ENCODE measurements at places on chromosomes 3 and 15.

- no peak for DNase-seq
Measured at GRCh38 chr3:197878427-197878826, 71.6 kb upstream of the RPL35A start.

DNA sequence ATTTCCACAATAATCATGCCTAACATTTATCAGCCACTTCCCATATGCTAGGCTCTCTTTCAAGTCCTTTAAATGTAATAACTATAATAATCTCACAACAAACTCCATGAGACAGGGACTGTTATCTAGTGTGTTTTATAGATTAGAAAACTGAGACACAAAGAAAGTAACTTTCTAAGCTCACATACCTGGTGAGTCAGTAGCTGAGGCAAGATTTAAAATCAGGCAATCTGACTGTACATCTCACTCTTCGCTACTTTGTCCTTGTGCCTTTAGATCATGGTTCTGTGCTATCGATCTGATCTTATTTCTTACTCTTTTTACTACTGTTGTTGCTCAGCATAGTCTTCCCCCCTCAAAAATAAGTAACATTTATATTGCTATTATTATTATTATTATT is 295.5 kb downstream of the LPP start:
- no peak for DNase-seq

GRCh38 chr15:73081321-73081958 is 29.2 kb downstream of the NEO1 start:
- no peak for DNase-seq

DNA sequence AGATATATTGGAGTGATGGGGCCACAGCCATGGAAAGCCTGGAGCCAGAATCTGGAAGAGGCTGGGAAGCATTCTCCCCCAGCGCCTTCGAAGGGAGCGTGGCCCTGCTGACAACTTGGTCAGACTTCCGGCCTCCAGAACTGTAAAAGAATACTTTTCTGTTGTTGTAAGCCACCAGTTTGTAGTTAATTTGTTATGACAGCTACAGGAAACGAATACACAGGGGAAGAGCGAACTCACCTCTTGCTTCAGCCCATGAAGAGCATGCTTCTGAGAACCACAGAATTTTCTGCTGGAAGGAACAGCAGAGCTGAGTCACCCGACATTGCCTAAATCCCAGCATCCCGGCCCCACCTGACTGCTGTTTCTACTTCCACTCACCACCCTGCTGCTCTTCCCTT is 501.7 kb downstream of the SHQ1 start:
- DNase-seq: peak; percentile 41

GRCh38 chr15:77168616-77169015 is 97.7 kb upstream of the TSPAN3 start:
- no peak for DNase-seq

- DNase-seq: no peak
Measured at GRCh38 chr3:64856977-64857516, 169.2 kb upstream of the ADAMTS9 start.

DNA sequence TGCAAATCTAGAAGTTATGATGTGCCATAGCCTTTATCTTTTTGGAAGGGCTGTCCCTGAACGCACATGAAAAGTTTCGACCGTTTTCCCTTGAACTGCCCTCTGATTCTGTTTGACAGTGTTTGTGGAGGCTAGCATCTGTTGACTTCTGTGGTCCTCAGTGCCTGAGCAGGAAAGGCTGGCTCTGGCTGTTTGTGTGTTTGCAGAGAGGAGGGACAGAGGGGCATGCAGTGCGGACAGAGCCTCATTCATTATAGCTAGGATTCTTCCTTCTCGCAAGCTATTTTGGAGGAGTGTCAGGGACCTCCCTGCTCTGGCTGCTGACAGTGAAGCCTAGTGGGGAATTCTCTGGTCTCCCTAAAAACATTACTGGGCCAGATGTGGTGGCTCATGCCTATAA is 64.5 kb downstream of the CDAN1 start:
- DNase-seq: no peak

GRCh38 chr3:156610154-156610553 is 55.2 kb upstream of the SSR3 start:
- no peak for DNase-seq

DNA sequence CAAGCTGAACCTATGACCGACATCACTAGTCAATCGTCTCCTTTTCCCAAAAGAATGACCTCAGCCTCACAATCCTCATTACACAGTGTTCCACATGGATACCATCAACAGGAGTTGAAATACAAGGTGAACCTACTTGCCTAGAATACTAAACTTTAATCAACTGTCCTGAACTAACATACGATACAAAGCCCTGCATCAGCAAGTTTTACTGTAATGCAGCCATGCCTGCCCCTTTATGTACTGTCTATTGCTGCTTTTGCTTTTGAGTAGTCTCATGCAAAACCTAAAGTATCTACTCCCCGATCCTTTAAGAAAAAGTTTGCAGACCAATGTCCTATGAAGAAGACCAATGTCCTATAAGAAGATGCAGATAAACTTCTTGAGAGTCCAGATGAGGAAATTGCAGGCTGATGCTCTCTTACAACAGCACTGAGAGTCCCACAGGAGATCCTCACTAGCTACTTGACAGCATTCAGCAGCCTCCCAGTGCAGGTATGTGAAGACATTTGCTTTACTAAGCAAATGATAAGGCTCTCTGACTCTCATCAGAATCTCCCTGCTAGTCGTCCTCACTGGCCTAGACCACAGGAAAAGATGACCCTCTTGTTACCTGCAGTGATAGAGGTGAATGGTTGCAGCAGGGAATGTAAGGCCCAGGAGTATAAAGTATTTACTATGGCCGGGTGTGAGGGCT is 23.6 kb downstream of the SUCLG2 start:
- DNase-seq: no peak

DNA sequence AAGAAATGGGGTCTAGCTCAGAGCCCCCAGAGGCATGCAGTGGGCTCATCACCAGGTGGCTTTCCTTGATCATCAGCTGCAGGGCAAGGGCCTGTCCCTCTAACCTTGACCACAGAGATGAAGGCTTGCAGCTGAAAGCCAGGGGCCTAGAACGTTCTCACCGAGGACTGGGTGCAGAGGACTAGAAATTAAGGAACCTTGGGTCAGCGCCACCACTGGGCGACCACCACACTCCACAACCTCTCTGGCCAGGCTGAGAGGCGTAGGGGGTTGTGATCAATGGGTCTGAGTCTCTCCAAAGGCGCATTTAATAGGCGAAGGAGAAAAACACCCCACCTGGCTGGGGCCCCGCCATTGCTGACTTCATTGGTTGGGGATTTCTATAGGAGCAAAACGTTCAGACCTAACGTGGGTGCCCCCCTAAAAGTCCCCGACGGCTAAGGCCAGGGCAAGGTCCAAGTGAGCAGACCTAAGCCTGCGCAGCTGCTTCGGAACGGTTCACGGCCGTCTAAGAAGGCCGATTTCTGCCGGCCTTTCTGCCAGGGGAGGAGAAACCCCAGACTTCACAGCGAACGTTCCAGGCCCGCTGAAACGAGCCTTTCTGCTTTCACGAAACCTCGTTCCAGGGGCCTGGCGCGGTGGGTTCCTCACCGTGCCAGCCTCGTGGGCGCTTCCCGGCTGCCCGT is 915 bp downstream of the BCL2L10 start:
- no peak for DNase-seq

GRCh38 chr3:155604967-155605366 is 139.9 kb downstream of the PLCH1 start:
- DNase-seq: no peak

DNA sequence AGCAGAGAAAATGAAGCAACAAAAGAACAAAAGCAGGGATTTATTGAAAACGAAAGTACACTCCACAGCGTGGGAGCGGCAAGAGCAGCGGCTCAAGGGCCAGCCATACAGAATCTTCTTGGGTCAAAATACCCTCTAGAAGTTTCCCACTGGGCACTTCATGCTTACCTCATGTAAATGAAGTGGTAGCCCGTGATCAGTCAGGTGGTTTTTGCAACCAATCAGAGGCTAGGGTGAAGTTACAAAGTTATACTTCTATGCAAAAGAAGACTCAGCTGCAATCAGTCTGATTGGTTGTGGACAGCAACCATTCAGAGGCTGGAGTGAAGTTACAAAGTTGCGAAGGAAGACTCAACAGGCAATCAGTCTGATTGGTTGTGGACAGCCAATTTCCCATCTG is 37.8 kb upstream of the TRH start:
- no peak for DNase-seq

- no peak for DNase-seq
Measured at GRCh38 chr3:37093481-37093880, 80.9 kb downstream of the LRRFIP2 start.

- no peak for DNase-seq
Measured at GRCh38 chr3:28252001-28252431, 10.6 kb downstream of the CMC1 start.

GRCh38 chr15:58543664-58544335 is 112.0 kb downstream of the LIPC start:
- DNase-seq: no peak

DNA sequence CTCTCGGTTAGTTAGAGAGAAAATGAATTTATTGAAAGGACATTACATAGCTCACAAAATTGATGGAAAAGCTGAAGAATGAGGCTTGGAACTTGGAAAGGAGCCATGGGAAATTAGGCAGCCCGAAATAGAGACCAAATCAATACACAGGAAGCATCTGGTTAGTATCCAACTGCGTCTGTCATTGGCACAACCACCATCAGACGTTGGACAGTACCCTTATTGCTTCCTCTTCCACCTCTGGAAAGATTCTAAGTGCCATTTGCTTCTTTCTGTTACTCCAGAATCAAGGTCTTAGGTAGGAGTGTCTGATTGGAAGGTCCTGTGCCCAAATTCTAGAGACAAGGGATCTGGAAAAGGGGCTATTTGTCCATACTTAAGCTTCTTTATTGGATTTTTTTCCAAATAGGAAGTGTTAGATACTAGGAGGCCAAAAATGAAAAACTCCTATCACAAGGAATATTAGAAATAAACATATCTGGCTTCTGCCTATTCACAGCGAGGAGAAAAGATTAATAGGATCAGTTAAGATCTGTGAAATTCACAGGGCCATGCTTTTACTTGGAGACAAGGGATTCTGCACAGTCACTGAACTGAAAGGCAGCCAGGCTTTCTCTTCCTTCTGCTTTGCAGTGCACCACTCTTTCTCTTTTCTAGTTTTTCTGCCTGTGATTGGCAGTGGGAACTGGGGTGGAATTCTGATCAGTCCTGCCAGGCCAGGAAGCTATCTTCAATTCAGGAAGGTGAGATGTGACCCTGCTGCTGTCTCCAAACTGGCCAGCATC is 10.7 kb upstream of the HACD2 start:
- no peak for DNase-seq

GRCh38 chr3:164231718-164232117 is 846.6 kb downstream of the SI start:
- no peak for DNase-seq

- DNase-seq: no peak
Measured at GRCh38 chr3:70832834-70833205, 520.4 kb upstream of the MDFIC2 start.

DNA sequence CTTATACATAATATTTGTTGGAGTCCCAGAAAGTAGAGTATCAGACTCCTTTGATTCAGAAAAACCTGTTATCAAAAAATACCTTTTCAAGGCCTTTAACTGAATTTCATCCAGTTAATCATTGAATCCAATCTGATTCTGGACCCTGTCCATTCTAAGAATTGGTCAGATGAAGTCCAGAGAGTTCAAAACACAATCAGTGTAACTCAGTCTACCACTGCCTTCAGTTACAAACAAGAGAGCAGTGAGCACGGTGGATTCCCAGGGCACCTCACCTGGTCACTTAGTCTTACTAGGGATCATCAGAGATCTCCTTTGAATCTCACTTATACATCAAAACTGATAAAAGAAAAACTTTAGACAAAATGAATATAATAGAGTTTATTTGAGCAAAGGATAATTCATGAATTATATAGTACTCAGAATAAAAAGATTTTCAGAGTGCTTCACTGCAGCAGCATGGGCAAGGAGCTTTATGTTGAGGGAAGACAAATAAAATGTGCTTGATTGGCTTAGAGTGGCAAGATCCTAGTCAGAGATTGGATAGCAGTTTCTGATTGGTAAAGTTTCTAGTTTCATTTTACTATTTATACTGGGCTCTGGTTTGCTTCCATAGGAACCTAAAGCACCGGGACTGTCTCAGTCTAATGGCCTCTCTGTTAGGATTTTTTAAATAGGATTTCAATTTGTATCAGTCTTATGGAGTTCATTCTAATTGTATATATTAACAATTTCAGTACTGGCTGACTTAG is 474.9 kb upstream of the GOLIM4 start:
- no peak for DNase-seq

DNA sequence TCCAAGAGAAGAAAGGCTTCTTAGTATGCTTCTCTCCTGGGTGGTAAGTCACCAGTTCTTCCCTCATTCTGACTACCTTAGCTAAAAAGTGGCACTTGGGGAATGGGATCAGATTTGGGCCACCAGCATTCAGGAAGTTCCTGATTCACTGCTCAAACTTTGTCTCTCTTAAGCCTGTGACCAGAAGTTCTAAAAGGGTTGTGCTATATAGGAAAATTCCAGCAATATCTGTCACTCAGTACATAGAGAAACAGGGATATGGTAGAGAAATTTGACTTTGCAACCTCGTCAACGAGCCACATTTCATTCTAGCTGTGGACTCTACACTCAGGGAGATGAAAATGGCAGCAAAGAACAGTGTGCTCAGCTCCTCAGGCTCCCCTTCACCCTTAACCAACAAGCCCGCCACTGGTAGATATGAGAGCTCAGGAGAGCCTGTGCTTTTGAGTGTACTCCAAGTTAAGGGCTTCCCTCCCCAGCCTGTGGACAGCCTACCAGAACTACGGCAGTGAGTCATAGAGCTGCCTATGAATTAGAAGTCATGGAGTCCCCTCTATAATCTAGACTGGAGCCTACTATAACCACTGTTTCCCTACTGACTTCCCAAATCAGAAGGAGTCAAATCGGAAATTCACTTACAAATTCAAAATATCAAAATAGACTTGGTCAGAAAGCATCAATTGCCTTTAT is 52.6 kb upstream of the MYO5C start:
- no peak for DNase-seq

GRCh38 chr3:33644582-33644981 is 73.5 kb downstream of the CLASP2 start:
- no peak for DNase-seq

GRCh38 chr3:10281951-10282350 is 10.8 kb downstream of the GHRL start:
- DNase-seq: no peak

- DNase-seq: no peak
Measured at GRCh38 chr3:70990723-70991122, 592.8 kb downstream of the FOXP1 start.

DNA sequence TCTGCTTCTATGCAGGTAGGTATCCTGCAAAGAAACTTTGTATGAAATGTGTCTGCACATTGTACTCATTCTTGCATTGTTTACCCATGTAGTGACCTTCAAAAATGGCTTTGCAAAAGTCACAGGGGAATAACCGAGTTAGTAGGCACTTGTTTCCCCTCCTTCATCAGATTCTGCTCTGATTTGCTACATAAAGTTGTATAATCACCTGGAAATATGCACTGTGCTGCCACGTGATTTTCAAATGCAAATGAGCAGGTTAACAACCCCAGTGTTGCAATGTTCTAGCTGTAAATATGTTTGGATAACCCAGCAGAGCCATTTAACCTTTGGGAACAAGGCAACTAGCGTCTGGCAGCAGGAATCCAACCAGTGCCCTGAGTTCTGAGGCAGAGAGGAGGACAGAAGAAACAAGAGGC is at the start of gene KNG1:
Gene KNG1, plus strand, starts transcription at position 321 of the 419 bp plus-strand sequence. CDS start 184 bp downstream, outside the sequence.
- no peak for DNase-seq

- no peak for DNase-seq
Measured at GRCh38 chr15:68589053-68589452, 10.3 kb downstream of the CORO2B start.

- no peak for DNase-seq
Measured at GRCh38 chr3:11549580-11550140, 94.1 kb downstream of the VGLL4 start.

- no peak for DNase-seq
Measured at GRCh38 chr3:11734-12133, 184.8 kb upstream of the CHL1 start.

GRCh38 chr15:67187351-67187854 is 67.1 kb downstream of the AAGAB start:
- DNase-seq: peak; percentile 62
